ENCODE measurements at places on chromosomes 2 and 18. TPM values are rescaled to one million over a fixed set of nuclear protein-coding genes. Genes with fewer than 3 reads are reported as not detected.

BOLL gene
- total RNA-seq: 0.23 TPM

GATA6 gene
- total RNA-seq: 14.0 TPM

SAG gene
- total RNA-seq: not detected

MOGAT1 gene
- not detected for total RNA-seq

ALPG gene
- not detected for total RNA-seq

CNTNAP5 gene
- total RNA-seq: 0.58 TPM

SIX3 gene
- total RNA-seq: not detected

FAM124B gene
- total RNA-seq: 6.4 TPM

ANKAR gene
- 23.4 TPM for total RNA-seq

SERPINB11 gene
- not detected for total RNA-seq

TUBA3E gene
- not detected for total RNA-seq

SPAST gene
- 23.5 TPM for total RNA-seq

DLGAP1 gene
- 5.5 TPM for total RNA-seq

NXPH2 gene
- 5.0 TPM for total RNA-seq

HOXD1 gene
- 5.5 TPM for total RNA-seq

OTOS gene
- total RNA-seq: not detected

L3MBTL4 gene
- total RNA-seq: 10.7 TPM

POTEE gene
- not detected for total RNA-seq

MAL gene
- total RNA-seq: 217 TPM

ZNF385B gene
- total RNA-seq: 3.6 TPM

GAREM2 gene
- total RNA-seq: 3.7 TPM

MGAT4A gene
- 24.2 TPM for total RNA-seq

FBXO15 gene
- 3.5 TPM for total RNA-seq

MYCN gene
- 25.7 TPM for total RNA-seq

IHH gene
- total RNA-seq: 1.5 TPM

CNGA3 gene
- not detected for total RNA-seq

TMEM37 gene
- 25.2 TPM for total RNA-seq

SLC11A1 gene
- 15.5 TPM for total RNA-seq

GAL3ST2 gene
- total RNA-seq: 0.82 TPM

NYAP2 gene
- total RNA-seq: 0.12 TPM

CDKL4 gene
- 2.6 TPM for total RNA-seq

ABHD3 gene
- total RNA-seq: 19.7 TPM

ATG16L1 gene
- total RNA-seq: 38.8 TPM

RGPD3 gene
- total RNA-seq: 0.29 TPM

SCG2 gene
- total RNA-seq: 1.1 TPM
